ENCODE measurements at places on chromosomes 3 and 15.

DNA sequence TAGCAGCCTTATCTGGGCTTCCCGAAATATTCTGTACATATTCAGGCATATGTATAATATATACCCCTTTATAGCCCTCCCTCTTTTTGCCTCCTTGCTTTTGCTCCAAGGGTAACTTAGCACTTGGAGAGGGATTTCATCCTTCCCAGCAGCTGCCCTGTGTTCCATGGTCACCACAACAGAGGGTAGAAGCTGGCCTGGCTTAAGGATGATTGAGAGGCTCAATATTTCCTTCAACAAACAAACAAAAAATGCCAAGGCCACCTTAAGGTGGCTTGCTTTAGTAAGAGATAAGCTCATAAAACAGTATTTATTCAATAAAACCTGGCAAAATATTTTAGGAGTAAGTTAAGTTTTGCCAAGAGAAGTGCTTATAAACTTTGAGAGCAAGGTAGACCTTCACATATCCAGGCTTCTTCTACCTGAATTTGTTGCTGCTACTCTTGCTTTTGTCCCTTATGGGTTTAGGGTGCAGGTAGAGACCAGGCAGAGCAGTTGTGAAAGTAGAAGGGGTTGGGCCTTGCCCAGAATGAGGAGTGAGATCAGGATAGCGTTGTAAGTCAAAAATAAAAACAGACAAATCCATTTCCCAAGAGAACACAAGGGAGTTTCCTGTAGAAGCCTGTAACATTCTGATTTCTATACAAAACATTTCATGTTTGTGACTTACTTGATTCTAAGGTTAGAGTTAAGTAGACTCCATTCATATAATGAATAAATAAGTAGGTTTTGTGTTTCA lies 52.7 kb upstream of the ATOSA start:
- DNase-seq: no peak

DNA sequence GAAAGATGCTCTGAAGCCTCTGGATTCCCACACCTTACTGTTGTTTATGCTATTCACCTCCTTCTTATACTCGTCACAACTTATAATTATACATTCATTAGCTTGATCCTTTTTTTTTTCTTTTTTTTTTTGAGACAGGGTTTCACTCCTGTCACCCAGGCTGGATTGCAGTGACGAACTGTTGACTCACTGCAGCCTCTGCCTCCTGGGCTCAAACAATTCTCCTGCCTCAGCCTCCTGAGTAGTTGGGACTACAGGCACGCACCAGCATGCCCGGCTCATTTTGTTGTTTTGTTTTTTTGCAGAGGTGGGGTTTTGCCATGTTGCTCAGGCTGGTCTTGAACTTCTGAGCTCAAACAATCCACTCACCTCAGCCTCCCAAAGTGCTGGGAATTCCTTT lies 143.6 kb downstream of the PLCL2 start:
- no peak for DNase-seq

DNA sequence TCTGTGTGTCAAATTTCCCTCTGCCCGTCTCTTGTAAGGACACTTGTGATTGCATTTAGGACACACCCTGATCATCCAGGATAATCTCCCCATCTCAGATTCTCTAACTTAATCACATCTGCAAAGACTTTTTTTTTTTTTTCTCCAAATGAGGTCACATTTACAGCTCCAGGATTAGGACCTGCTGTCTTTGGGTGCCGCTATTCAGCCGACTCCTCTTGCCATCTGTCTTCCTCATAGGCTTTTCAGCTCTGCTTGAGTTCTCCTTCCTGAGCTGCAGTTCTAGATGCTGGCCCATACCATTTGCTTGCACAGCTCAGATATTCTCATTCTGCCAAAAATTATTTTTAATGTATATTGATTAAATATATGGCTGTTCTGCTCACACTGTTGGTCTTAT lies 94.3 kb upstream of the TLE3 start:
- DNase-seq: no peak

DNA sequence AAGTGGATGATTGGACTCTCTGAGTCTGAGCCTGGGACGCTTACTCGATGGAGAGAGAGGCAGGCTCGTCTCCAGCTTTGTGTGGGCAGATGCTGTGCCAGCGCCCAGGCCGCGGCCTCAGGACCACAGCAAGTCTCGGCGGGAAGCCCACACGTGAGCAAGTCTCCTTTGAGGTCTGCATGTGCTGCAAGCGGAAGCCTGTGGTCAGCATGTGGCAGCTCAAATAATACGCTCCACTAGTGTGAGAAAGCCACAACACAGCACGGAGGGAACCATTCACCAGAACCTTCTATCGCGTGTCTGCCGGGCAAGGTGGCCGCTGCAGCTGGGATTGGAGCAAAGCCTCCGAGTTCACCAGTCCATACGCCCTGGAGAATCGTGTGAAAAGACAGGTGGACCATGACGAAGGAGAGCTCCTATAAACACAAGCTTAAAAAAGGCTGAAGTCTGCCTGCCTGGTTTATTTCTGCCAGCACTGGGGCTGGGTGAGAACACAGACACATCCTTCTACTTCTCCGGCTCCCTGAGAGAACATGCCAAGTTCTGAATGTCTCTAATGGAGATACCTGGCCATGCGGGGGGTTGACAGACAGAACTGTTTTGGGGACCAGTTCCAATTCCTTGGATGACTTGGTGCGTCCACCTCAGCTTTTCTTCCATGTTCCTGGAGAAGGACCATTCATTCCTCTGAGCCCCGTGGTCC lies 82.0 kb upstream of the LRIG1 start:
- DNase-seq: peak; percentile 48

- DNase-seq: peak; percentile 46
Observed at GRCh38 chr3:32510075-32510724, 7.5 kb upstream of the CMTM6 start.

GRCh38 chr15:76994496-76994895 lies 430 bp upstream of the PSTPIP1 start:
- no peak for DNase-seq
